ENCODE measurements at places on chromosomes 12 and 14.

DNA sequence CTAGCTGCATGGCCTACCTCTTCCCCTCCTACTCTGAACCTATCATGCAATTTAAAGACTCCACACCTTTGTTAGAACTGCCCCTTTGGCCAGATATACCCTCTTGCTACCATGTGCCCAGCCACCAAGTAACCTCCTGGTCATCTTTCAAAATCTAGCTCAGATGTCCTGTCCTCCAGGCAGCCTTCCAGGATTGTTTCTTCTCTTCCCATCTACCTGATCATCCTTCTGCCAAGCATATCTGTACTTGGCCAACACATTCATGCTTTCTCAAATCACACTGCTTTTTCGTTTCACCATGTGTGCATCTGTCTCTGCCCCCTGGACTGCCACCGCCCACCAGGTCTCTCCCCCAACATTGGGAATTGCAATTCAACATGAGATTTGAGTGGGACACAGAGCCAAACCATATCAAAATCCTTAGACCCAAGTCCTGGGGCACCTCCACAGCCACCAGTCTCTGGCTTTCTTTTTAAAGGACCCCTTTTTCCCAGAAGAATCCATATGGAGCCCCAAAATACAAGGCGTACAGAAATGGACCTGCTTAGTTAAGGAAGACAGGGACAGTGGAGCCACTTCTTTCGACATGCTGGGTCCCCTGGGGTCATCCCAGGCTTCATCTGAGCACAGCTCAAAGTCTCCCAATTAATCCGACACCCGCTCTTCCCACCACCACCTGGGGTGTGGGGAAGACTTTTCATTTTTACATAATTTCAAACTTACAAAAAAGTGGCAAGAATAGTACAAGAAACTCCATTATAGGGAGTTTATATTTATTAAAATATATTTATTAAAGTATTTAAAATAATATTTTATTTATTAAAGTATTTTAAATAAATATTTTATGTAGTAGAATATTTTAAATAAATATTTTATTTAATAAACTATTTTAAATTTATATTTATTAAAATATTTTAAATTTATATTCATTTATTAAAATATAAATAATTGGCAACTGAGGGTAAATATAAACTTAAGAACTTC, 7.9 kb upstream of the CMKLR1 start:
- no peak for DNase-seq

- no peak for DNase-seq
Measured at GRCh38 chr12:26746121-26746714, 86.8 kb downstream of the ITPR2 start.

DNA sequence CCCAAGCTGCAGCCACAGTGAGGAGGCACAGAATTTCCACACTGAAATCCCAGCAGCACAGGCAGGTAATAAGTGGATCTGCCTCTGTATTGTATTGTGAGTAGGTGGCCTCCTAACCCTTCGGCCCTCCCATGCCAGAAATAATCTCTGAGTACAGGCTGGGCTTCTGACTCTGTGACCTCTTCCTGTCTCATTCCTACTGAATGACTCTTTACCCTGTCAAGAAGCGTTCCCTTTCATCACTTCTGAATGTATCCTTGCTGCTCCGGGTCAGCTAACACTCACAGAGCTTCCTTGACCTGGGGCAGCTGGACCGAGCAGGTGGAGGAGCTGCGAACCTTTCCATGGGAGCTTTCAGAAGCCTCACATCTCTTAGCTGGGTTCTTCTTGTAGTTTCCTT, 119.6 kb downstream of the SLC8A3 start:
- DNase-seq, result no peak

GRCh38 chr12:104691721-104692556, 235.2 kb downstream of the CHST11 start:
- DNase-seq, result no peak

DNA sequence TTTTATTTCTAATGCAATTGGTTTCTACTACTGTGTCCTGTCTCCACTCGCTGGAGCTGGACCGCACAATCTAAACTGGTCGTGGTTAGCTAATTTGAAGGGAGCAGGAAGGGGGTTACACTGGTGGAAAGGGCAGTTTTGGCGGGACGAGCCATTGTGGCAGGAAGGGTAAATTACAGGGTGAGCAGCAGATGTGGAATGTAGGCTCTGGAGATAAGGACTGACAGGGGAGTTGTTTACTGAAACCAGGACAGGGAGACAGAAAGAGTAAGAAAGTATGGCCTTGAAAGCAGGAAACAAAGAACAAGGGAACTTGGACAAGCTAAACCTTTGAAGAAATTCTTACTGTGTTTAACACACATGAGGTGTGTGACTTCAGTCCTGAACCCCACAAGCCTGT, 147.8 kb downstream of the ATXN7L3B start:
- no peak for DNase-seq

GRCh38 chr12:15763328-15763727, 25.9 kb downstream of the EPS8 start:
- DNase-seq, result no peak

DNA sequence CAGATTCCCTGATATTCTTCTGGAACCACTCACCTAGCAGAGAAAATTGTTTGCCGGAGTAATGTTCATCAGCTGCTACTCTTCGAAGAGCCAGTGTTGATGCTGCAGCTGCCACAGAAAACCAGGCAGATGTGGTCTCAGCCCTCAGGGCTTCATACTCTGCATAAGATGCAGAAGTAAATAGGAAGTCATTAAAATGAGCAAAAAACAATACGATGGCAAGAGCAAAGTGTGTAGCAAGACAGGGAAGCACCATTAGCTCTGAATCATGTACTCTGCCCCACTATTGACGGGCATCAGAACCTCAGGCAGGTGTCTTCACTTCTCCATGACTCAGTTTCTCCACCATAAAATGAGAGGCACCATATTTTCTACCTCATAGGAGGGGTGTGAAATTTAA, 991.6 kb upstream of the TMEM132C start:
- DNase-seq, result no peak

DNA sequence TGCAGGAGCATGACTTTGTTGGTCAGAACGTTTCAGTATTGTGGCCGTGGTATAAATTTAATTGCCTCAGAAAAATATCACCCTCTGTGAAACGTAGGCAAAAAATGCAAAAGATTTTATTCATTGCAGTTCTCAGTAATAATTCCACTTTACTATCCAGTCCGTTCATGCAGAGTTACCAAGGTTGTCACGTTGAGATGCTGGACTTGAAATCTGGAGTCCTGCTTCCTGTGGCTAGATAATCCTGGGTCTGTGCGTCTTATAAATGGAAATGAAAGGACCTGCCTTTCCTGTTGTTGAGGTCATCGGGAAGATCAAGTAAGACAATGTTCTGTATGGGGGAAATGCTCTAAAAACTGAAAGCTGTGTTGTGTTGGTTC, 1.3 kb upstream of the AVPR1A start:
- DNase-seq, result no peak

GRCh38 chr14:68753690-68754089, 39.2 kb downstream of the ZFP36L1 start:
- no peak for DNase-seq

GRCh38 chr12:128318946-128319345, 52.0 kb downstream of the TMEM132C start:
- DNase-seq, result no peak

DNA sequence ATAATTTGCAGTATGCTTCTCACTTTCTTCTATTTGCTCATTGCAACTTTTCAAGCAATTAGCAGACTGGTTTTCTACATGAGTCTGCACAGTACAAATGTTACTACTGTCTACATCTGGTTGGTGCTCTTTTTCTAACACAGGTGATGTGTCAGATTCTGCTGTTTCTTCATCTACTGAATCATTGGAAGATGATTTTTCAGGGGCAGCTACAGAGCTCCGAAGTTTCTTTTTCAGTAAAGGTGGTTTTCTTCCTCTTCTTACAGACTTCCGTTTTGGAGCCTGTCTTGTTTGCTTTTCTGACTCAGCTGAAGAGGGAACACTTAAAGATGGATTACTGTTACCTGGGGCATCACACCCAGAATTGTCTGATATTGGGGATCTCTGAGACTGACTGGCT, 62.1 kb downstream of the SCAF11 start:
- DNase-seq, result no peak

DNA sequence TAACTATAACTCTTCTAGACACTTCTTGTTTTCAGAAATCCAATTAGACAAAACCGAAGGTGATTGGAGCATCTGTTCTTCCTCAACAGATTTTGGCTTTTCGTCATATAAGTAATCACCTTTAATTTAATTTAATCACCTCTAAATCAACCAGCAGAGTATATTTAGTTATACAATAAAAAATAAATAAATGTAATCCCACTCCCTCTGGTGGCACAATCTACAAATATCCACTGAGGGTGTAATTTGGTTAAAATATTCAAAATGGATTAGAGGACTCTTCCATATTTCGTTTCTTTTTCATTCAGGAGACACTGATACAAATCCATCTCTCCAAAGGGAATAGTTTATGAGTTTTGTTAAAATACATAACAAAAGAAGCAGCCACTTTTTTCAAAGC, 18.3 kb upstream of the SLC35F4 start:
- no peak for DNase-seq

DNA sequence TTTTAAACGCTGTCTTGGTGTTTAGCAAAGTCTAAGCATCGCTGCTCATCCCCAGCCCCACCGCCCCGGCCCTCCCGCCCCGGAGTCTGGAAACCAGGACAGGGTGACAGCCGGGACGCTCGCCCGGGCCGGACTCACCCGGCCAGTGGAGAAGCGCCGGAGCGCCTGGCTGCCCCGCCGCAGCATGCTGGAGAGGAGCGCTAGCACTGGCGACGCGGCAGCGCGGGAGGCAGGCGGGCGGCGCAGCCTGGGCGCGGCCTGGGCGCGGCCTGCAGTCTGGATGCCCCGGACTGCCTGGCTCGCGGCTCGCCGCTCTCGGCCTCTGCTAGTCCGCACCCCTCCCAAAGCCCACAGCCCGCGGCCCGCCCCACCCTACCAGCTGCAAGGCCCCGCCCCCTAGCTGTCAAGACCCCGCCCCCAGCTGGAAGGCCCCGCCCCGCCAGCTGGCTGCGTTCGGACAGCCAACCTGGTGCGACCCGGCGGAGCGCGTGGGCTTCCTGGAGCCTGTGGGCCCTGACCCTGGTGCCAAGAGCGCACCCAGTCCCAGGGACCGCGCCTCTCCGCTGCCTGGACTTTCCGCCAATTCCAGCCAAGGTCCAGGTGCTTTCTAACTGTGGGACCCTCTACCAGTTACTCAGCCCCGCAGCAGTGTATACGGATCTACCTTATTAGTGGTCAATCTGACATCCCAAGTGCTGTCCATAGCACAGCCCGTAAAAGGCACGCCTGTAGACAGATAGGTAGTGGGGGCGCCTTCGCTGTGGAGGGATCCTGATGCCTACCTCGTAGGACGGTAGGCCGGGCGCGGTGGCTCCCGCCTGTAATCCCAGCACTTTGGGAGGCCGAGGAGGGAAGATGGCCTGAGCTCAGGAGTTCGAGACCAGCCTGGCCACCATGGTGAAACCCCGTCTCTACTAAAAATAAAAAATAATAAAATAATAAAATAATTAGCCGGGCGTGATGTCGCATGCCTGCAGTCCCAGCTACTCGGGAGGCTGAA, at the start of gene ALDH1L2:
Gene ALDH1L2, minus strand, starts transcription at position 208 of the 1,000 bp plus-strand sequence. Its CDS starts 22 bp downstream, at position 186.
- DNase-seq, result no peak

DNA sequence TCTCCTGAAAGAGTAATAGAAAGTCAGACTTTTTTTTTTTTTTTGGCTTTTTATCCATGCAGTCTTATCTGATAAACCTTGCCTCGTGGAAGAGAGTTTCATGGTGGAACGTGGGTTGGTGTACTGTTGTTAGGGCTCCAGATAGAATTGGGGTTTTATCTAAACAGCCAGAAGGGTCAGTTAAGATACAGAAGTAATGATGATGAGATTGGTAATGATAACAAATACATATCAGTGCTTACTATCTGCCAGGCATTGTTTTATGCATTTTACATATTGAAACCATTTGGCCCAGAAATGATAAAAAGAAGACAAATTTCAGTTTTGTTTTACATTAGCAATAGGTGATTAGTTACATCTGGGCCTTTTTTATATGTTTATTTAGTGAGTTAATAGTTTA, 372.8 kb upstream of the PRICKLE1 start:
- no peak for DNase-seq

GRCh38 chr12:109098183-109098604, 797 bp downstream of the UNG start:
- DNase-seq, result no peak

- DNase-seq, result no peak
Measured at GRCh38 chr12:132505852-132506219, 15.9 kb downstream of the FBRSL1 start.

GRCh38 chr14:50906326-50907065, 34.6 kb downstream of the ABHD12B start:
- no peak for DNase-seq

- no peak for DNase-seq
Measured at GRCh38 chr14:69183735-69184134, 7.6 kb upstream of the EXD2 start.
